Brain microvascular endothelial cell (primary cell): ENCODE measurements at places on chromosomes 3 and 15.

GRCh38 chr3:43223670-43224364 is 62.5 kb upstream of the SNRK start:
- no peak for DNase-seq

DNA sequence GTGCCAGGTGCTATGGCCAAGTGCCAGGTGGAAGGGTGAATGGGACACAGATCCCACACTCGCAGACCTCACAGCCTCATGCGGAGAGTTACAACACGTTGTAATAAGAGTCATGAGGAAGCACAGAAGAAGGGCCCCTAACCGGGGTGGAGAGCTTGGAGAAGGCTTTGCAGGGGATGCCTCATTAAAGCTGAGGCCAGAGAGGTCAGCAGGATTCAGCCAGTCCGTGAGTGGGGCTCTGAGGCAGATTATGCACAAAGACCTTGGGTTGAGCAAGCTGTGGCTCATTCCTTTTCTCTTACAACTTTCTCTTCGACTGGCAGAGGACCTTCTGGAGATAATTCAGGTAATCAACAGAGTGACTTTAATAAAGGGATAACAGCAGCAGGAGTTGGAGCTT is 65.3 kb upstream of the SNRK start:
- no peak for DNase-seq

GRCh38 chr3:48217449-48217848 is 5.8 kb upstream of the CAMP start:
- DNase-seq: no peak

DNA sequence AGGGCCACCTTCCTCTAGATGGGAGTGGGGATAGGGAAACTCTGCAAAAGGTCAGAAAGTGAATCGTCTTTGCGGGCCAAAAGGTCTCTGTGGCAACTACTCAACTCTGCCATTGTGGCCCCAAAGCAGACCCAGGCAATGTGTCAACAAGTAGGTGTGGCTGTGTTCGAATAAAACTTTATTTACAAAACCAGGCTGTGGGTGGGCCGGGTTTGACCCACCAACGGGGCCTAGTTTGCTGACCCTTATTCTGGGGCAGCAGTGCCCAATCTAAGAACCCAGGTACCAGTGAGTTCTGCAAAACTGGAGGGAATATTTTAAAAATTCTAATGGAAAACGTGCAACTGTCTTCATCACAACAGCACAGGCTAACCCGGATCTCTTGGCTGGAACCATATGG is 40.9 kb downstream of the RORA start:
- DNase-seq: no peak

DNA sequence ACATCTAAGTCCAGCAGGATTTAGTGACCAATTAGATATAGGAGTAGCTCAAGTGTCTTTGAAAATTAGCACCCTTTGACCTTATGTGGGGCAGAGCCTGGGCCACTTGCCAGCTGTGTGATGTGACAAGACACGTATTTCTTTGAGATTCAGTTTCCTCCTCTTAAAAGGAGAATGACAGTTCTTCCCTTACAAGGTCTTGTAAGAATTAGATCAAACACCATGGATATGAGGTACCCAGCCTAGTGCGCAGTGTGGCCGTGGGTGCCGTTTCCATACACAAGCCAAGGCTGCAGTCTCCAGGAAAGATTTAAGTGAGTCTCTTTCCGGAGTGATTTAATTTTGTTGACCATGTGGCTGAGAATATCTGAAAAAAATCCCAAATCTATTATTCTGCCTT is 46.3 kb downstream of the ARHGAP31 start:
- no peak for DNase-seq

GRCh38 chr3:193932576-193932975 is 203.4 kb upstream of the HES1 start:
- no peak for DNase-seq

DNA sequence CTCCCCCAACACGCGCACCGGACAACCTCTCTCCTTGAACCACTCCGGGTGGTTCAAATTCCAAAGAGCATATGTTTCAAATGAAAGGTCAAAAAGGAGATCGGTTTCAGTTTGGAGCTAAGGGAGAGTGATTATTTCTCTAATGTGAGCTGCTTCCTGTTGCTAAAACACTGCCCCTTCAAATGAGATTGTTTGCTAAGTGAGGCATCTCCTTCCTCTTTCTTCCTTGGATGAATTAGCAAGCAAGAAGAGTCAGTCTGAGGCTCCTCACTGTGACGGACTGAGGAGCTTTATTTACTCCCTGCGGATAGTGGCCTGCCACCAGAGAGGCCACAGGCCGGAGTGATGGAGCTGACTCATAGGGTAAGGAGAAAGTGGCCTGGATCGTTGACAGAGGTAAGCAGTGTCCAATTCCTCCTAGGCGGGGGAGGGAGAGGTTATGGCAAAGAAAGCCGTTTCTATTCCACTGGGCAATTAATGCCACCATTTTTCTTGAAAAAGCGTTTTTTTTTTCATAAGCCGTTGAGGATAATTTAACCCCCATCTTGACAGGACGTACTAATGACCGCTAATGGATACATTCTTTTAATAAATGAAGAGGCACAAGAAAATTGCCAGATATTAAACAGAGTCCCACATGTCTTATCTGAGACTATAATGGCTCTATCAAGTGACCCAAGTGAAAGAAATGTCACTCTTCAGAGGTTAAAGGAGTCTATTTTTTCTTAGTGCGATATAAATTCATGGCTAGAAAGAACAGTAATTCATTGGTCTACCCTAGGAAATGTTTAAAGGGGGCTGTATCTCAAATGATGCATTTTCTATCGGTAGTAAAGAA is 167.0 kb upstream of the ANKRD28 start:
- peak; percentile 44 for DNase-seq

GRCh38 chr3:150285601-150286000 is 122.5 kb upstream of the TSC22D2 start:
- no peak for DNase-seq

GRCh38 chr3:124272605-124273151 is 280.8 kb upstream of the ROPN1 start:
- no peak for DNase-seq

DNA sequence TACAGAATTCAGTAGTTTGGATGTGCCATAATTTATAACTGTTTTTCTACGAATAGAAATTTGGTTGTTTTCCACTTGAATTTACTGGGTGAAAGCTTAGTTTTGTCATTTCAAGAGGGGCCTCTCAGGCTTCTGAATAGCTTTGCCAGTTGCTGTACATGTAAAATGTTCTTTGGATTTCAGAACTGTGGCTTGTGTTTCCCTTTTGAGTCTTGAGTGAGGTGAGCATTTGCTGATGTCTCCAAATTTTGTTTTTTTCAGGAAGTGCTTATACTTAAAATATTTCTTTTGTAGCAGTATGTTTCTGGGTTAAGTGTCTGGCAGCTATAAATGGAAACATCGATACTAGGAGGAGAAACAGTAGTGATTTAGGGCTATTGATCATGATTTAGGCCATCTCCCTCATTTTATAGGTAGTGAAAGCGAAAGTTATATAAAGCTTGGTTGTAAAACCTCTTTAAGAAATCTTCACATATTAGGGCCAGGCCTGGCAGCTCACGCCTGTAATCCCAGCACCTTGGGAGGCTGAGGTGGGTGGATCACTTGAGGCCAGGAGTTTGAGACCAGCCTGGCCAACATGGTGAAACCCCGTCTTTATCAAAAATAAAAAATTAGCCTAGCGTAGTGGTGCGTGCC is 9.2 kb upstream of the TRAK1 start:
- no peak for DNase-seq

DNA sequence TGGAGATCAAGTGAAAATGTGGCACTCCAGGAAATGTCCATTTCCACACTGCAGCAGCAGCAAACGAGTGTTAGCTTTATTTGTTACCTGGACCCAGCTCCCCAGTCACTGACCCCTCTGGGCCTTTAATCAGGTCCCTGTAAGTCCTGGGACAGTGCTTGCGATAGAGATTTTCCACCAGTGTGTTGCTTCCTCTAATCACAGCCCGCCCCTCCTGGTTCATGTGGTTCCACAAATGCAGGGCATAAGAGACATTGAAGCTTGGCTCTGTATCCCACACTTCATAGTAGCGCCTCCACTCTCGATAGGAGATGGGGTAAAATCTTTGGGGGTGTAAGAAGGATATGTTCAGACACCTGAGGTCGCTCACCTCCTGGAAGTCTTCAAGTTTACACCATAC is 8.0 kb downstream of the A4GNT start:
- no peak for DNase-seq

DNA sequence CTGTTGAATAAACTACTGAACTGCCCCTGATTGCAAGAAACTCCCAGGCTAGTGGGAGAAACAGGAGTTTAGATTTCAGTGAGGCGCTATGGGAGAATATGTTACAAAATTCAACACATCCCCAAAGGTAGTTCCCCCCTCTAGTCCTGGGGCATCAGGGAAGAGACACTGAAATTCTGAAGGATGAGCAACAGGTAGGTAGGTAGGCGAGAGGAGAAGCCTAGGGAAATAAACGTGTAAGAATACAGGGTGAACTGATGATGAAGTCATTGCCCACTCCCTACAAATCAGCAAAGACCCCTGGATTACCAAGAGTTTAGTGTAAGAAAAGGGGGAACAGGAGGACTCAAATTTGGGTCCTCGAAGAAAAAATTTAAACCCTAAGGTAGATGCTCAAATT is 46.3 kb upstream of the RORA start:
- no peak for DNase-seq

- DNase-seq: no peak
These were observed 137.9 kb downstream of the KCNAB1 start for GRCh38 chr3:156258301-156258700.

DNA sequence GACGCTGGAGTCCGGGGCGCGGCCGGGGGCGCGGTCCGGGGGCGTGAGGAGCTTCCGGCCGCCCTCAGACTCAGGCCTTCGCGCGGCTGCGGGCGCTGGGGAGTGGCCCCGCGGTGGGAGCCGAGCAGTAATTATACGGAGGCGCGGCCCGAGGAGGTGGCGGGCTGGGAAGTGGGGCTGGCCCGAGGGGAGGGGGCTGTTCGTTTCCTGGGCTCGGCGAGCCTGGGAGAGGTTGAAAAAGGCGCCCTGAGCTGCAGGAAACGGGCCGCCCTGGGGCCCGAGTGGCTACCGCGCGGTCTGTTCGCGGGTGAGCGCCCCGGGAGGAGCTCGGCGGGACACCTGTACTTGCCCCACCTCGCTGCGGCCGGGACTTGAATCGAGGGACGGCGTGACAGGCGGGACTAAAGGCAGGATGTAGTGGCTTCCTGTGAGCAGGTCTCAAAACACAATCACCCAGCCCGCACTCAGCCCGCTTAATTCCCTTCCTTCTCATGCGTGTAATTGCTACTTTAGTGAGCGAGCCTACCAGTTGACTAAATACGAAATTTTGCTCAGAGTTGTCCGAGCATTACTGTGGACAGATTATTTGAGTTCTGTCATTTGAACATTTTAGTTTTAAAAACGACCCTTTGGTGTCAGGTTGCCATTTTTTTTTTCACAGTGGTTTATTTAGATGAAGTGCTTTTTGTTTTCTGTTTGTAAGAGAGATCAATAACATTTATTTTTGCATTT is 860 bp downstream of the RASA2 start:
- DNase-seq: peak; percentile 16

GRCh38 chr3:126034481-126035361 is 49.2 kb downstream of the SLC41A3 start:
- no peak for DNase-seq

- DNase-seq: peak; percentile 58
These were observed 167.2 kb downstream of the POLR2M start for GRCh38 chr15:57873564-57874209.

DNA sequence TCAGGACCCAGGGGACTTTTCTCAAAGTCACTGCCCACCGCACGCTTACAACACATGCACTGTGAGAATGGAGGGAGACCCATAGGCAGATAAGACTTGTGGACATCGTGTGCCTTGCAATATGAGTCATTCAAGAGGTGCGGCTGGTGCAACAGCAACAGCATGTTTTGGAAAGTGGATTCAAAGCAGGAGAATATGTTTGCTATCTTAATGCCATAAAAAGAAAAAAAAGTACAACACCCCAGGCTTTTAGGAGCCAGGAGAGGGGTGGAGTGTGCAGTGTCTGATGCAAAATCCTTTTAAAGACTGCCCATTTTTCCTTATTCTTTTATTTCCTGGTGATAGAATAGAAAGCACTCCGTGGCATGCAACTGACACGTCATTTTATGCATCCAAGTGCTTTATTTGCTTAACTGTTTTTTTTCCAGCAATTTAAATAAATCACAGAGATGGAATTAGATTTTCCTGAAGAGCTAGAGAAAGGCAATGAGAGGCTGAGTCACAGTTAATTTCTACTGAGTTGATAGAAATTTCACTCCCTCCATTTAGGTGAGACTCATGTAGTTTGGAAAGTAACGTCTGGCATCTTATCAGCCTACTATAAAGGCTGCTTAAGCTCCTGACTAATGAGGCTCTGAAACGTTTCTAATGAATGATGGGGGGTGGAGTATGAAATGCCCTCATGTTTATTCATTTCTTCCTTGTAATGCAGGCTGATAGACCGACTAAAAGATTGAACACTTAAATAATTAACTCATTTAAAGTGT is 96.4 kb downstream of the NSUN3 start:
- peak; percentile 80 for DNase-seq

DNA sequence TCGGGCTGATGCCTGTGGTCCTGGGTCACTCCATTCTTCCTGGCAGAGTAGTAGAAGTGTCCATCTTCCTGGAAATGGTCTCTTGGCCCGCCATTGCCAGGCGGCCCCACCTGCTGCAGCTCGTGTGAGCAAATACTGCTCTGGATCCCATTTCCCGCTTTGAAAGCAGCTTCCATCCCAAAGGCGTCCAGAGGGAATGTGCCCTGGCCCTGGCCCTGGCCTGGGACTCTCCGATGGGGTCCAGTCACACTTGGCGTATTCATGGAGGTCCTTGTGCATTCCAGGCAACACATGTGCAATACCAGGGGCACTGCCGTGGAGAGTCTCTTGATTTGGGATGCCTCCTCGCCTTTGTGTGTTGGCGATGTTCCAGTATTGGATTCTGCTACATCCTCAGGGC is 111.1 kb downstream of the SNRPN start:
- no peak for DNase-seq

GRCh38 chr3:161401389-161401788 is 30.1 kb upstream of the SPTSSB start:
- no peak for DNase-seq
